NCI-H2029 treated with DMSO at 0.1 percent for 48 hours (cell line): ENCODE measurements at places on chromosomes 12 and 14.
A peak's percentile ranks its signal among the peaks of the same experiment; 100 is the strongest.

- no peak for DNase-seq
Observed at GRCh38 chr14:48963231-48963790, 622.9 kb downstream of the RPS29 start.

- DNase-seq, result no peak
Observed at GRCh38 chr12:12885096-12885792, 6.1 kb upstream of the GPRC5A start.

GRCh38 chr12:94230357-94230905, 82.1 kb downstream of the PLXNC1 start:
- no peak for DNase-seq

- DNase-seq, result no peak
Observed at GRCh38 chr14:85239791-85240190, 290.2 kb upstream of the FLRT2 start.

- no peak for DNase-seq
Observed at GRCh38 chr12:109671502-109671901, 42.1 kb upstream of the FAM222A start.

- no peak for DNase-seq
Observed at GRCh38 chr12:8605057-8605456, 7.6 kb downstream of the AICDA start.

DNA sequence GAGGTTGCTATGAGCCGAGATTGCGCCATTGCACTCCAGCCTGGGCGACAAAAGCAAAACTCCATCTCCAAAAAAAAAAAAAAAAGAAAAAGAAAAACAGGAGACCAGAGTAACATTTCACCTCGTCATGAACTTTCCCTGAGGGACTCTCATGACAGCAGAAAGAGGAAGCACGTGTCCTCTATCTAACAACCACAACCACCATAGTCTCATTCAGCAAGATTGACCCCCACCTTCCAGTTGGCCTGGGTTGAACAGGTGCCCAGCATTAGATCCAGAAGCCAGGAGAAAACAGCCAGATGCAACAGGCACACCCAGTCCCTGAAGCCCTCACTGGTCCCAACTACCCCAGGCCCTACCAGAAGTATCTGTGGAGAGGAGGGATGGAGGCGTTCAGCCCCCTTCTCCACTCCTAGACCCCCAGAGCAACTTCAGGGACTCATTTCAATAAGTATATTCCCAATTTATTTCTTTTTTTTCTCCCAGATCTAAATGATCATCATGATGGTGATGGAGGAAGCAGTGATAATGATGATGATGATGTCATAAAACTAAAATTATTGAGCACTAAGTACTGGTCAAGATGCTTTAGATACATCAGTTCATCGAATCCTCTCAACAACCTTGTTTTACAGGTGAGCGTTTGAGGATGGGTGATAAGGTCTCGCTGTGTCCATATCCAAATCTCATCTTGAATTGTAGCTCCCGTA, 235.0 kb downstream of the EFCAB11 start:
- DNase-seq, result no peak

DNA sequence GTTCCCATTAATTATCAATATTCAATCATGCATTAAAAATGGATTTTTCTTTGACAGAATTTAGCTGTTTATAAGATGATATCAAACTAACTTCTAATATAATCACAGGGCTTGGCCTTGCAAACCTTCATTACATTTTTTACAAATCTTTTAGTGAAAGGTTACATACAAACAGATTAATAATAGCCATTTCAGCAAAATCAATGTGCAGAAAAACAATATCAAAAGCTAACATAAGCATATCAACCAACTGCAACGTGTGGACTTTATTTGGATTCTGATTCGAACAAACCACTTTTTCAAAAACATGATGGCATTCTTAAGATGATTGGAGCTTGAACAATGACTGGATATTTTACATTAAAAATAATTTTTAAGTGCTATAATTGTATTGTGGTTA, 93.6 kb downstream of the OTX2 start:
- DNase-seq, result no peak

DNA sequence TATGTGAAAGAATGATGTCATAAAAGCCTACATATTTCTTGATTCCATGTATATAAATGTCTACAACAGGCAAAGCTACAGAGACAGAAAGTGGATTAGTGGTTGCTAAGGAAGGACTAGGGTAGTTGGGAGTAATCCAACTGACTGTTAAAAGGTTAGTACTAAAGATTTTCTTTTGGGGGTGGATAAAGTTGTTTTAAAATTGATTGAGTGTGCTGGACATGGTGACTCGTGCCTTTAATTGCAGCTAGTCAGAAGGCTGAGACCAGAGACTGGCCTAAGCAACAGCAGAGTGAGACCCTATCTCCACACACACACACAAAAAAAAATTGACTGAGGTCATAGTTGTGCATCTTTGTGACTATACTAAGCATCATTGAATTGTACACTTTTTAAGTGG, 234.3 kb downstream of the C12orf50 start:
- no peak for DNase-seq

- DNase-seq, result no peak
Observed at GRCh38 chr12:25958428-25959070, at the start of gene RASSF8. RASSF8 (plus strand) TSS chr12:25958682; CDS start chr12:26055344, 96,662 bp downstream.

DNA sequence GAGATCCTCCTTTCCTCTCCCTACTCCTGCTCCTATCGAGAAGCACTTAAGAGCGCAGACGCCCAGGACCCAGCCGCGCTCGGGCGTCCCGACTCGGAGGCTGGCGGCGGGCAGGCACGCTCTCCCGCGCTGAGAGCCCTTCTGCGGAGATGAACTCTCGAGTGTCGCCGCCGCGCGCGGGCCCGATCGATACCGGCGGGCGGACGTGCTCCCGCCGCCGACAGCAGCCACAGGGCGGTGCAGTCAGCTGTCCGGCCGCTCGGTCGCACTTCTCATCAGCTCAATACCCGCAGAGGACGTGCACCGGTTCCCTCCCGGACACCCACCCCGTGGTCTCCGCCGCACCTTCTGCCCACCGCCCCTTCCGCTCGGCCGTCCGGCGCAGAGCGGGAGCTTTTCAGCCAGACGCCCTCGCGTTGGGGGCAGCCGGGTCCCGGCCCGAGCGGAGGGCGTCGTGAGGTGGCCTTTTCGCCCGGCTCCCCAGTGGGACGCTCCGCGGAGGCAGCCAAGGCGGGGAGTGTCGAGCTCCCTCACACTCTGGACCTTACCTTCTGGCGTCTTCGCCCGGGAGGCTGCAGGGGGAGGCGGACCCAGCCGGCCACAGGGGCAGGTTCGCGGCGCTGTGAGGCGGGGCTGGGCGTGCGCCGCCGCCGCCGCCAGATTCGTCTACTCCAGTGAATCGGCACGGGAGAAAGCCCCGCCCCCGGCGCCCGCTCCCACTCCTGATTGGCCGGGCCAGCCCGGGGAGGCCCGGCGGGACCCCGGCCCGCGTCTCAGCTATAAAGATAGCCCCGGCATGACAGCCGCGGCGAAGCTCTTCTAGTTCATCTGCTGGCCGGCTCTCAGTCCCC, at the start of gene INSM2:
INSM2 (plus strand) TSS at position 808 of the 851 bp plus-strand sequence. CDS start 89 bp downstream, outside the sequence.
- peak; percentile 98 for DNase-seq

DNA sequence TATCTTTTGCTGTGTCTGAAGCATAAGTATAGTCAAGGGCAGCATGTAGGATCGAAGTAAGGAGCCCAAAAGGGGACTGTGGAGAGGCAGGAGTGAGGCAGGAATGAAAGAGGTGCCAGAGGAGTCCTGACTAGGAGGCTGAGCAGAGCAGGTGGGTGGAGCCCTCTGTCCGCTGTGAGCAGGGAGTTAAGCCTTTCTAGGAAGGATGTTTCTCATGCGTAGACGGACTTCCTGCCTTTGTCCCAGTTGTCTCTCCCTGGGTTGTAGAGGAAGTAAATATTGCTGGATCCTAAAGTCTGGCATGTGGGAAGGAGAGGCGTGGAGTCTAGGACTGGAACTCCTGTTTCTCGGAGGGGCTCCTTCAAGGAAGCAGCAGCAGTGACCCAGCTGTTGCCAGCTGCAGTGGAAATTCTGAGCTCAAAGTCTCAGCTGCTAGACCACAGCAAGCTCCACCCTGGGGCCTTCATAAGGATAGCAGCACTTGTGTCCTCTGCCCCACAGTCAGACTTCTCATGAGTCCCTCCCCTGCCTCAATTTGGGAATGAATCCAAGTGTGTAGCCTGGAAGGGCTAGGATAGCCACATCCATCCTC, 44.0 kb downstream of the RBMS2 start:
- DNase-seq, result peak; percentile 21

GRCh38 chr14:55349565-55349964, 62.1 kb downstream of the ATG14 start:
- DNase-seq, result no peak

DNA sequence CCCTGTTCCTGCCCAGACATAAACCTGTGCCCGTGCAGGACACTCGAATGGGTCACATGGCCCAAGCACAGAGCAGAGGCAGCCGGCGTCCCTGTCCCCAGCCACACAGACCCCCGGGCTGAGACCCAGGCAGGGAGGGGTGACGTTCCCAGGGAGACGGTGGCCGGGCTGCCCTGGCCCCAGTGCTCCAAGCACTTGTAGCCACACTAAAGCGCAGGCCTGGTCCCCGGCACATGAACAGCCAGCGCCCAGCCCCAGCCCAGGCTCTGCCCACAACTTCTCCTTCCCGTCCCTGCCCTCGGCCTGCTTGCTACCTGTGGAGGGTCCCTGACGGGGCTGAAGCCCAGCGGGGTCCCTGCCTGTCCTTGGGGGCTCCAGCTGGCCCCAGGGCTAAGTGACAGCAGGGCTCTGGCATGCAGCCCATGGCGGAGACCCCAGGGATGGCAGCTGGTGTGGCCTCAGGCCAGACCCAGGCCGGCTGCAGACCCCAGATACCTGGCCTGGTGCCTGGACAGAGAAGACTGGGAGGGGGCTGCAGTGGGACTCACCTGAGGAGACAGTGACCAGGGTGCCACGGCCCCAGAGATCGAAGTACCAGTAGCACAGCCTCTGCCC, 338.4 kb downstream of the TMEM121 start:
- DNase-seq, result no peak

- no peak for DNase-seq
Observed at GRCh38 chr14:73761618-73762355, 47.6 kb upstream of the PNMA1 start.

DNA sequence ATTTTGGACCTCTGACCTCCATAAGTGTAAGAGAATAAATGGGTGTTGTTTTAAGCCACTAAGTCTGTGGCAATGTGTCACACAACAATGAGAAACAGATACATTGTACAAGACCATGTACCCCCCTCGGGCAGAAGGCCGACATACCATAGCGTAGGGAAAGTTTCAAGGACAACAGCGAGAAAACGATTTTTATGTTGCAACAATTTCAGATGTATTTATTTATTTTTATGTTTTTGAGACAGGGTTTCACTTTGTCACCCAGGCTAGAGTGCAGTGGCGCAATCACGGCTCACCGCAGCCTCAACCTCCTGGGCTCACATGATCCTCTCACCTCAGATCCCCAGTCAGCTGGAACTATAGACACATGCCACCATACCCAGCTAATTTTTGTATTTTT, 136.4 kb upstream of the NCOR2 start:
- no peak for DNase-seq

DNA sequence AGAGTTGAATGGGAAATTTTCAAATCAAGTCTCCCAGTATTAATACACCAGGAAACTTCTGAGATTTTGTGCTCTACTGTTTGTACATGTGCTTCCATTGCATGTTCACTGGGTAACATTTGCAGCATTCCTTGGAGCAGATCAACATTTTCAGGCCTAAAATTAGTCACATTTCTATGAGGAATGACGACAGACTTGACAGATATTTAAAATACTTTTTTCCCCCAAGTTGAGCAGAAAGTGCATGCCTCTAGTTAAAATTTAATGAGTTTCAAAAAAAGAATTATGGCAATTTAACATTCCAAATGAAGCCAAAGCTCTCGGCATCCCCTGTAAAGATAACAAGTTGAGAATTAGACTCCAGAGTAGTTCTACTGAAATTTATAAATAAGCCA, 72.3 kb downstream of the C12orf42 start:
- no peak for DNase-seq

GRCh38 chr14:55277972-55278740, 6.9 kb downstream of the FBXO34 start:
- DNase-seq, result no peak

- DNase-seq, result no peak
Observed at GRCh38 chr14:92687681-92688433, 60.6 kb downstream of the LGMN start.

DNA sequence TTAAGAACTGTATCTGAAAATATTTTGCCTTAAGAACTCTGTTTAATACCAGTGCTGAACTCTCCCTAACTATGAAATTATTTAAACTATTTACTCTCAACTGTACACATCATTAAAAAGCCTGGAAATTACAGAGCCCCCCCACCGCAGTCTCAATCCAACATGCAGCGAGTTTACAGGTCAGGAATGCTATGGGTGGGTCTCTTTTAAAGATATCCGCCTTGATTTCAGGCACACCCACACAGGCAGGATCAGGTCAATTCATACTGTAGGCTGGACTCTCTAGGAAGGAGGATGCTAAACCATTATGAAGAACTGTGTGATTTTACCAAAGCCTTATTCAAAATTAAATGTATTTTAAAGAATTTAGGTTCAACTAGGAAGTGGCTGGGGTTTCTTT, 16.5 kb downstream of the SPTLC2 start:
- no peak for DNase-seq

- no peak for DNase-seq
Observed at GRCh38 chr12:51941011-51941581, 10.4 kb upstream of the ACVR1B start.

GRCh38 chr12:62426089-62426488, 40.5 kb upstream of the MON2 start:
- DNase-seq, result no peak

DNA sequence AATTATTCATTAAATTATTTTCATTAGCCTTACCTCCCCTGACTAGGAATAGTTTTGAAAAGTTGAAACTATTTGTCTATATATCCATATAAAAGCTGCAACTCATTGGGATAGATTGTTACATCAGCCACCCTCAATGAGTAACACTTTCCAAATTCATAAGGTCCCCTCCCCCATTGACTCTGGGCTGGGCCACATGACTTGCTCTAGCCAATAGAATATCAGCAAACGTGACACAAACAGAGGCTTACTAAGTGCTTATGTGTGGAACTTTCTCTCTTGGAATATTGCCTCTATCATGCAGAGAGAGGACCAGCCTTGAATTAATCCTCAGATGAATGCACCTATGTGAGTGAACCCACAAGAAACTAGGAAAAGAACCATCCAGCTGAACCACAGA, 213.7 kb downstream of the CCDC59 start:
- no peak for DNase-seq

DNA sequence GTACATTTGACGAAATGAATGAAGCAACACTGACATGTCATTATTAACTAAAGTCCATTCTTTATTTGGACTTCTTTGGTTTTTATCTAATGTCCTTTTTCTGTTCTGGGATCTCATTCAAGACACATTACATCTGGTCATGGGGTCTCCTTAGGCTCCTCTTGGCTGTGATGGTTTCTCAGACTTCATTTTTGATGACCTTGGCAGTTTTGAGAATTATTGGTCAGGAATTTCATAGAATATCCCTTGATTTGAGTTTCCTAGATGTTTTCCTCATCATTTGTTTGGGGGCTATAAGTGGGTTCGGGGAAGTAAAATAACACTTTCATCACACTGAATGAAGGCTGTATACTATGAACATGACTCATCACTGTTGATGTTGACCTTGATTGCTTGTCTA, 770.6 kb downstream of the AACS start:
- no peak for DNase-seq

GRCh38 chr12:80632835-80633234, 74.6 kb upstream of the MYF6 start:
- no peak for DNase-seq
